ENCODE measurements at places on chromosomes 4 and X.

DNA sequence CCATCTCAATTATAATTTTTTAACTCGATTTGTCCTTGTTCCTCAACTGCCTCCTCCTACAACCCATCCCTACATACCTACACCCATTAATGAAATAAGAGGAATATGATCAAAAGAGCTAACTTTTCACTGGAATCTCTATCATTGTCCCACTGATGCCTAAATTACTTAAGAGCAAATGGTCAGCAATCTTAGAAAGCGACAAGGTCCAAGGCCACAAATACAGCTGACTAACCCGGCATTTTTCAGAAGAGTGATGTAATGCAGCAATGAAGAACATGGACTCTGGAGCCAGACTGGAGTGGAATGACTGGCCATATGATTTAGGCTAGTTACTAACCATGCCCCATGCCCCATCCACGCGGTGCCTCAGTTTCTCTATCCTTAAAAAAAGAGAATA is 56.2 kb downstream of the PPA2 start:
- DNase-seq = no peak

GRCh38 chr4:1164040-1164439 is 8.3 kb downstream of the SPON2 start:
- DNase-seq = no peak

DNA sequence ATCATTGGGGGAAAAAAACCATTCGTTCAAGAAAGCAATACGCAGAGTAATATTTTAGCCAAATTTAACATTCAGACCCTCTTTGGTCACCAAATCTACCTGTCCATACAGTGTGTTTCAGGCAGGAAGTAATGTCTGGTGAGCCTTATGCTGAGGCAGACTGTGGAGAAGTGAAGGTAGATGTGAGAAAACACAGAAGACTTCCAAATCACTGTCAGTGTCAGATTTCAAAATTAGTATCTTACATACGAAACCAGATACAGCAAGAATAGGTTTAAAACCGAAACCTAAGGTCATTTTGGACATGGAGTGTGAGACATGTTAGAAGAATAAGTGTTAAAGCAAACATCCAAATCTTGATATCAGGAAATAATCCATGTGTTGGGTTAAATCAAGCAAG is 664.5 kb upstream of the HTR2C start:
- no peak for DNase-seq

GRCh38 chrX:153684467-153685155 is 3.1 kb upstream of the SLC6A8 start:
- no peak for DNase-seq

- no peak for DNase-seq
Observed at GRCh38 chr4:186554914-186555827, at the start of gene MTNR1A. Gene MTNR1A, minus strand, starts transcription at chr4:186555567. Its CDS starts 202 bp downstream, at chr4:186555365.

GRCh38 chrX:70444326-70444945 is at the start of gene DLG3:
Gene DLG3, plus strand, starts transcription at chrX:70444835. Its CDS starts 367 bp downstream, at chrX:70445202.
- DNase-seq = no peak

DNA sequence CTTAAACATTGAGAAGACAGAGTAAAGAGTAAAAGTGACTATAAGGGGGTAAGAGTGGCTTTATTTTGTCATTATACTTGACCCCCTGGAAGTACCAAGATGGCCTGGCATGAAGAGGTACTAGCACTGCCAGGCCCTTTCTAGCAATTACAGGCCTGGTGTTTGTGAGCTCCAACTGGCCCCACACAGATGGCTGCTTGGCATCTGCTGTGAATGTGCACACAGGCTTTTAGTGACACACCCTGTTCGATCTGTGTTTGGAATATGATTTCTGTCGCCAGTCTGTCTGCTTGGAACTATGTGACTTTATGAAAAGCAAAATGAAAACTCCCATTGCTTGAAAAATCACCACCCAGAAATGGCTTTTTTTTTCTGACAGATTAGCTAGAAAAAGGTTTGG is 123.3 kb downstream of the CLCN4 start:
- no peak for DNase-seq

- no peak for DNase-seq
Observed at GRCh38 chr4:16196482-16197393, 29.5 kb downstream of the TAPT1 start.
